NCI-H2081 treated with DMSO at 0.1 percent for 48 hours (cell line): ENCODE measurements at places on chromosomes 12 and 14.

- no peak for DNase-seq
Measured at GRCh38 chr14:104797115-104798044, 1.8 kb upstream of the AKT1 start.

GRCh38 chr14:23358553-23359166 is 6.0 kb upstream of the SLC22A17 start:
- DNase-seq, result no peak

DNA sequence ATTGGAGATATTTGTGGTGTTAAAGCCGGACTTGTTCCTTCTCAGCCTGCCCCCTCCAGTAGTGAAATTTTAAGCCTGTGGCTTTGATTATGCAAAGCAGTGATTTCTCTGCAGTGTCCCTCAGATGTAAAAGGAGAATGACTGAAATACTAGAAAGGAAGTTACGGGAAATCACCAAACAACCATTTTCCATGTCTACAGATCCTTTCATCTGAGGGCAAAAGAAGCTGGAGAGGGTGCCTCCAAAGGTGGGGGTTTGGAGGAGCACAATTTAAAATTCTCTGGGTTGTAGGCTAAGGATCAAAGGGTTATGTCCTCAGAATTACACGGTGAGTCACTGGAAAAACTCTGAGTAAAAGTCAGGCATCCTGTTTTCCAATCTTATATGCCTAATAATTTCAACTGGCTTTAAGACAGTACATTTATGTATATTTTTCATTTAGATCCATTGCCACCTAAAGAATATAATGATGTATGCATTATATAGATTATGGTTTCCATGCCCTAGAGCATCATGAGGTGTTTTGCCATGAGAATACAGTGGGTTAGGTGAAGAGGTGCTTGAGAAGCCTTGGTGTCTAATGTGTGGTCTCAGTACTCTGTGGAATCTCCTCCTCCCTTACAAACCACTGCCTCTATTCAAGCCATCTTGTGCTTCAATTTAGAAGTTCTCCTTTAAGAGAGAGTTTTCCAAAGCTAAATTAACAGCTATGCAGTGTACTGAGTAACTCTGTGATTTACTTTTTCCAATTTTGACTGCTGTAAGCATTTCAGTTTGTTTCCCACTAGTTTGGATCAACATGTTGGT is 362.1 kb downstream of the RAD51B start:
- no peak for DNase-seq

GRCh38 chr12:66320996-66321395 is 18.7 kb downstream of the HELB start:
- DNase-seq, result no peak

DNA sequence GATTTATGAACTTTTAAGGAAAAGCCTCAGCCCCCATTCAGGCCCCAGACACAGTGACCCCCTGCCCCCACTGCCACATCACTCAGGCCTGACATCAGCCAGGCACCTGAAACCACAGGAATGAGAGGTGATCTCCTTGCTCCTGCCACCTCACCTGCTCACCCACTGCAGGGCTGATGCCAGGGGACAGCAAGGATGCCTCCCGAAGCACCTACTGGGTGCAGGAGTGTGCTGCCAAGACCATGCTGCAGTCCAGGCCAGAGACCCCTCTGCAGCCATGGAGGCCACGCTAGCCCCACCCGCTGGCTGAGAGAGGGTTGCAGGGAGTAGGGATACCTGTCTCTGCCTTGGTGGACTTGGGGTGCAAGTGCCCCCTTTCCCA is 18.6 kb upstream of the KRT7 start:
- no peak for DNase-seq

GRCh38 chr12:99911081-99911480 is 73.7 kb downstream of the ANKS1B start:
- no peak for DNase-seq

DNA sequence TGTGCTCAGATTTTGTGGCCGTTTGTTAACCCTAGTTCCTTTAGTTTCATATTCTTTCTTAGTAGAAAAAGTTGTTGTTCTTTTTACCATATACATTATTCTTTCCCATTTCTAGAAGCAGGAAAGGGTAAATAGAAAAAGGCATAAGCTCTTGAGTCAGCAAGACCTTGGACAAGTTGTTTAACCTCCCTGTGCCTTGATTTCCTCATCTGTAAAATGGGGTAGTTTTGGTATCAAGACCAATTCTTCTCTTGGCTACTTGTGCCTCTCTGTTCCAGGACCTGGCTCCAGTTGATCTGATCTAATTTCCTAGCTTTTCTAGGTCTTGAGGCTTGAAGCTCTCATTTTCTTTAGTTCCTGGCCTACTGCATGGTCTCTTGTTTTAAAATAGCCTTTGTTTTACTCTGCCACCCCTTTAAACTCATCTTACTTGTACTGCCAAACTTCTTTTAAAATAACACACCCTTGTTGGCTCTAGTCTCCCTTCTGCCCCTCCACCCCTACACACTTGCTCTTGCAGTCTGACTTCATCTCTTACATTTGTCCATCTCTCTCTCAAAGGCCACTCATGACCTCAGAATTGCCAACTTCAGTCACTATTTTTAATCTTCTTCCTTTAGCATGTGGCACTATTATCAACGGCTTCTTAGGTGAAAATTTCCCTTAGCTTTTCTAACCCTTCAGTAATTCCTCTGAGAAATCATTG is 143.7 kb downstream of the TTLL5 start:
- no peak for DNase-seq

GRCh38 chr14:80404413-80404812 is 193.1 kb upstream of the DIO2 start:
- no peak for DNase-seq

- no peak for DNase-seq
Measured at GRCh38 chr14:35632676-35633075, 98.7 kb downstream of the INSM2 start.

DNA sequence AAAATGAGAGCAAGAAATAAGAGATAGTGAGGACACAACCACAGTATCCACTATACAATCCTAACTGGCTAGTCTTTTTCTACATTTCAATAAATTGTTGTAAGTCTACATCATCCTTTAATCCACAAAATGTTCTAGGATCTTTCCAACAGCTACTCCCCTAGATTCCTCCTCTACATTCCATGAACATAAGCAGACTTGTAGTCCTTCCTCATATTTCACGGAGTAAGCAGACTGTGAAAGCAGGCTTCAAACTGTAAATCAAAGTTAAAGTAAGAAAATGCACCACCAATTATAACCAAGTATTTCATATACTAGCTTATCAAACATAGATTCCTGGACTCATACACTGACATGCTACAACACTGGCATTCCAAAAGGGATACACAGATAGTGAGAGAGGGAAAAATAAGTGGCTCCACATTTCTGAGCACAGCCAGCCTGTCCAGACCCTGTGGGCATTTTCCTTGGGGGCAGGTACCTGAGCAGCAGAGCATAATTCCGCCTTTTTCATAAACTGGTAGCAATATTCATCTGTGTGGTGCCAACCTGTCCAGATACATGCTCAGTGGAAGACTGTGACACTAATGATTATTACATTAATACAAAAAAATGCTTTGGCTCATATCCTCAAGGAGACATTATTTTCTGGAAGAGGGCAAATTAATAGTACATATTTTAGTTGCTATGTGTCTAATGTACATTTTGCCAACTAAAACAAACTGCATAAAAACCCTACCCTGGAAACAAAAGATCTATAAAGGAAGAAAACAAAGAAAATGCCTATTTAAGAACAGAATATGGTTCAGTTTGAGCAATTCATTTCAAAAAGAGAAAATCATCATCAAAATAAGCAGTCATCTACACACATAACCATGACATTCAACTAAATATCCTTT is 113.3 kb upstream of the FSCB start:
- DNase-seq, result no peak
